ENCODE measurements at places on chromosomes 3 and 15.

DNA sequence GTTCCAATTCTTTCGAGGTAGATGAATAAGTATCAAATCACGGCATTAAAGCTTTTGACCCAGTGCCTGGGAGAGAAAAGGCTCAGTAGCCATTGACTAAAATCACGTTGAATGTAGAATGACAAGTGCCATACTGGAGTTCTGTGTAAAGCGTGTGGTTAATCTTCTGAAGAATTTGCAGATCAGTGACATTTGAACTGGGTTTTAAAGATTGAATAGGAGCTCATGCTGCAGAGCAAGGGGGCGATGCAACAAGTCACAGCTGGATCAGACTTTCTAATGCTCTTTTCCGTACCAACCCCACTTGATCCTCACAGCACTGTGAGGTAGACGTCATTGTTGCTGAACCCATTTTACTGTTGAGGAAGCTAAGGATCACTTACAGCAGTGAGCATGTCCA is 49.5 kb upstream of the TPM1 start:
- DNase-seq, result no peak

- DNase-seq, result no peak
Measured at GRCh38 chr3:114144909-114145688, 33.8 kb downstream of the DRD3 start.

- DNase-seq, result no peak
Measured at GRCh38 chr3:170563712-170564423, 22.0 kb downstream of the SLC7A14 start.

GRCh38 chr3:190043741-190044140 is 77.0 kb downstream of the P3H2 start:
- no peak for DNase-seq

DNA sequence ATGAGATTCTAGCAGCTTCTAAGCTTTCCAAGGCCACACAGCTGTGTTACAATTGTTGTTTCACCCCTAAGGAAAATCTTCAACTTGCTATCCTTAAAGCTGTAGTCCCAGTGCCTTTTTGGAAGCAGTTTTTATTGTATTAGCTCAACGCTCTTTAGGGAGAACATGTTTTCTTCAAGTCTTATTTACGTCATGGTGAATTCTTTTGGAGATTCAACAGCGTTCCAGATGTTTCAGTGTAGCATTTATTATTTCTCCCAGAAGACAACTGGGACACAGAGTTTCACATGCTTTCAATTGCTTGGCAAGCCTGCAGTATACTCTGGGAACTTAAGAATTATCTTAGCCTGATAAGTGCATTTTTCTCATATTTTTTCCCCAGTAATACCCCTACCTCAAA is 888.3 kb downstream of the PLOD2 start:
- DNase-seq, result no peak

- no peak for DNase-seq
Measured at GRCh38 chr3:113070681-113071113, 79.9 kb downstream of the GTPBP8 start.

DNA sequence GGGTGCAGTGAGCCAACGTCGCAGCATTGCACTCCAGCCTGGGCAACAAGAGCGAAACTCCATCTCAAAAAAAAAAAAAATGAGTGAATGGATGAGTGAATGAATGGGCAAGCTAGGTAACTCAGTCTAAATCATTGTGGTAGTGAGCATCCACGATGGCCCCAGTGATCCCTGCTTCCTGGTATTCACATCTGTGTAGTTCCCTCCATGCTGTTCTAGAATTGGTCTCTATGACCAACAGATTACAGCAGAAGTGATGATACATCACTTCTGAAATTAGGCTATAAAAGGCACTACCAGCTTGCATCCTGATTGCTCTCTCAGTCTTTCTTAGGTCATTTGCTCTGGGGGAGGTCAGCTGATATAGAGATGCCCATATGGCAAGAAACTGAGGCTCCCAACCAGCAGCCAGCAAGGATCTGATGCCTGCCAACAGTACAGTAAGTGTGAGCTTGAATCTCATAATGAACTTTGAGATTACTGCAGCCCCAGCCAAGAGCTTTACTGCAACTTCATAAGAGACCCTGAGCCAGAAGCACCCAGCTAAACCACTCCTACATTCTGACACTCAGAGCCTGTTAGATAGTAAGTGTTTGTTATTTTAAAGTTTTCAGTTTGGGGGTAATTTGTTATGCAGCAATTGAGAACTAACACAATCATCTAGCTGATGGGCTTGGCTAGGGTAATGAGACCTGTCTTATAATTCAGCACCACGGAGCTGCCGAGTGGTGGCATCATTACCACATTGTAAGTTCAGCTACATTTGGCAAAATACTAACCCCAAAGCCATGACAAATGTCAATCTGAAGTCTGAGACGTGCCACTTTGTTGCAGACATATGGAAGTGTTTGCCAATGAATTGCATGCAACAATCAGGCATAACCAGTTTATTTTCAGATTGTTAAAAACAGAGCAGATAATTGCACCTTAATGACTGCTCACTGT is 53.0 kb downstream of the KLHL6 start:
- no peak for DNase-seq

DNA sequence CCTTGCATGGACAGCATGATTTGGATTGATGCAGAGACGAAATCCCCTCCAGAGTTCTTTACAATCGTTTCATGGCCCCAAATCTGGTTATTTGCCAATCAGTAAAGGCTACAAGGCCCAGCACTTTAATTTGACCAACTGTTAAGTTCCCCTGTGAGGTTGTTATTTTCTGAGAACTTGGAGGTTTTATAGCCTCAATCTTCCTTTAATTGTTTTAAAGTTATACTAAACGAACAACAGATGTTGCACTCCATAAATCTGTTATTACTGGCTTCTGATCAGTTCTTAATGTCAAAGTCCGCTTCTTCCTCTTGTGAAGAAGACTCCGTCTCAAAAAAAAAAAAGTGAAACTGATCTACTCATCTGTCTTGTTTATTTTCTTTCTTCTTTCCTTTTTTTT is 30.8 kb downstream of the LARP6 start:
- DNase-seq, result no peak

- no peak for DNase-seq
Measured at GRCh38 chr3:3097958-3098357, 12.2 kb downstream of the IL5RA start.

GRCh38 chr3:109050591-109051167 is 67.3 kb downstream of the MORC1 start:
- no peak for DNase-seq

DNA sequence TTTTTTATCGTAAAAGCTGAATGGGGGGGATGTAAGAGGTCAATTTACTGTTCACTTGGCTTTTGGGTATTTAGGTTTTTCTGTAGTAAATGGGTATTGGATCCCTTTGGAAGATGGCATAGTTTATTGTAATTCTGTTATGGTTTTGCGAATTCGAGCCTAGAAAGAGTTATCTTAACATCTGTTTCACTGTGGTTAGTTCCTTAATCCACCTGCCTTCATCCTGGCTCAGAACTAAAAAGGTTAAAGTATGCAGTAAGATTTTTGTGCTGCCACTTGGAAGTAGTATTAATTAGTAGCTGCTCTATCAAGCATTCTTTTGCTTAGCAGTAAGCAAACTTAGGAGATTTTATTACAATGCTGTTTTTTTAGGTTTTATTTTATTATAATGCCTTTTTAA is 62.4 kb downstream of the ARIH1 start:
- no peak for DNase-seq

DNA sequence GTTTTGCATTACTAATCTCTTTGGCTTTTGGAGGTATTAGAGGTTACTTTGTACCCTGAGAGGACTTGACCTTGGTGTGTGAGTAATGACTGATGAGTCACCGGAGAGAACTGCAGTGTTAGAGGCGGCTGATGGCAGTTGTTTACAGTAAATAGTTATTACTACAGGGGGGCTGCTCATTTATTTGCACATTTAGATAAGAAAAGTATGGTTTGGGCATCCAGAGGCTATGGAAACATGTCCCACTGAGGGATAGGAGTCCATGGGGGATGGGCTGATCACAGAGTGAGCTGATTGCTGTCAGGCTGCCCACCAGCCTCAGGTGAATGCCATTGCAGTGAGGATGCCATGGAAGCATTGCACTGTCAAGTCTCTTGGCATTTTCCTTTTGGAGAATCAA is 17.3 kb upstream of the STAC start:
- no peak for DNase-seq

GRCh38 chr3:141346418-141346817 is 21.9 kb upstream of the ZBTB38 start:
- no peak for DNase-seq

GRCh38 chr3:16407366-16407765 is 106.1 kb downstream of the RFTN1 start:
- no peak for DNase-seq

GRCh38 chr3:40465111-40465407 is 7.9 kb downstream of the RPL14 start:
- DNase-seq, result no peak
